ENCODE measurements at places on chromosomes 7 and 10. TPM values are rescaled to one million over a fixed set of nuclear protein-coding genes. Genes with fewer than 3 reads are reported as not detected.

DNA sequence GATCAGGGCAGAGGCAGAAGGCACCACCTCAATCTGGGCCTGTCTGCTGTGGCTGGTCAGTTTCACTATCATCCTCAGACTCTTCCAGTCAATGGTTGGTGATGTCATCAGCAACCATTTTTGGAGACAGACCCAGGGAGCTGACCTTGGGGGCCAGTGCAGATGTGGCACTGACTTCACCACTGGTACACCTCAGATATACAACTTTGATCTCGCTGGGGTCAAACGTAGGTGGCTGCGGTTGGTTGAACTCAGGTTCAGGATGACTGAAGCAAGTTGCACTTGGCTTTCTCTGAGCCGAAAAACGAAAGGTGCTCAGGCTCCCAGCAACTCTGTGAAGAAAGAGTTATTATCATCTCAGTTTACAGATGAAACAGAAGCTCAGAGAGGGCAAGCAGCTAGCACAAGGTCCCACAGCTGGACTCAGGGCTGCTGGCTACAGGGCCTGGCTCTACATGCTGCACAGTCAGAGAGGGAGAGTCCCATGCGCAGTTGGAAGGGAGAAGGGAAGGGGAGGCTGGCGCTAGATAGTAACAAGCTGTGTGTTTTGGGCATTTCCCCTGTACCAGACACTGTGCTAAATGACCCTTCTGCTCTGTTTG lies 27.2 kb downstream of the ANKRD16 start:
- DNase-seq: no peak

DNA sequence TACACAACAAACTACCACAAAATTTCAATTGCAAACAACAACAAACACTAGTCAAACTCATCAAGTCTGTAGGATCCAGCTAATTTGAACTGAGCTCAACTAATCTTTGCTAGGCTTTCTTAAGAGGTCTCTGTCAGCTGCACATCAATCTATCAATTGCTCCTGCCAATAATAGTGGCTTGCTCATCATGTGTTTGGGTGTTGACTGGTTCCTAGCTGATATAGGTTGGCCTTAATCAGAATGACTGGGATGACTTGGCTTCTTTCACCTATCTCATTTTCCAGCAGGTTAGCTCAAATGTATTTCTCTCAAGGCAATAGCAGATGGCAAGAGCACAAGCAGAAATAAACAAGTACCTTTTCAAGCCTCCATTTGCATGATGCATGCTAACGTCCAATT lies 370.3 kb upstream of the NFE2L3 start:
- DNase-seq: no peak

- no peak for DNase-seq
Observed at GRCh38 chr7:107609811-107610261, 29.8 kb downstream of the BCAP29 start.

DNA sequence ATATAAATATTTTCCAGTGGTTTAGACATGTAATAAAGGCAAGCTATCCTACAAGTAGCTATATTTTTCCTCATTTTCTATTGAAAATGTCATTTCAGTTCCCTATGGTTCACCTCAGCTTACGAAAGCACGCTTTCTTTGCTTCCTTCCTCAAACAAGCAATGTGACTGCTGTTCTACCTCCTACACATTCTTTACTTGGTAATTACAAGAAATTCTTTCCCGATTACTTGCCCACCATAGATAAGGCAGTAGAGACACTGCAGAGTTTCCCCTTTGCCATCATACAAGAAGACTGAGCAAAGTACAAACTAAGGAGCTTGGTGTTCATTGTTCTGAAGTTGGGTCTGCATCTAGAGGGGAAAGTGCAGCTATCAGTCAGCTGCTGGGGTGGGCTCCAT lies 249.4 kb downstream of the CRPPA start:
- DNase-seq: no peak

GRCh38 chr10:60368875-60369546 lies 20.7 kb downstream of the ANK3 start:
- no peak for DNase-seq

DNA sequence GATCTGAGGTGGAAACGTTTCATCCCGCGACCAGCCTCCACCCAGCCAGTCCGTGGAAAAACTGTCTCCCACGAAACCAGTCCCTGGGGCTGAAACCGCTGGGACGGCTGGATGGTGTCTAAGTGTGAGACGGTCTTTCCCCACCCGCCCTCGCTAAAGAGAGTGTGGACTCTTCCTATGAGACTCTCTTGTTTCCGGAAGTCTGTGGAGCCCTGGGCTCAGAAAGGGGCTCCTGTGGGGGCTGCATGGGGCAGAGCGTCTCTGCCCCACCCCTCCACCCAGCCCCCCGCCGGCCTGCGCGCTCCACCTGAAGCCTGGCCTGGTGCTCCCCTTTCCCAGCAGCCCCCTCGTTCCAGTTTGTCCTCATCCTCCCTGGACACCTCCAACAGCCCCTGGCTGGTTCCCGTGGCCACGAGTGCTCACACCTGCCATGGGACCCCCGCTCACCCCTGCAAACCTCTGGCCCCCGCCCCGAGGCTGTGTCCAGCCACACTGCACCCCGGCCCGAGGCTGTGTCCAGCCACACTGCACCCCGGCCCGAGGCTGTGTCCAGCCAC lies 28.7 kb downstream of the CFAP46 start:
- DNase-seq: no peak

DNA sequence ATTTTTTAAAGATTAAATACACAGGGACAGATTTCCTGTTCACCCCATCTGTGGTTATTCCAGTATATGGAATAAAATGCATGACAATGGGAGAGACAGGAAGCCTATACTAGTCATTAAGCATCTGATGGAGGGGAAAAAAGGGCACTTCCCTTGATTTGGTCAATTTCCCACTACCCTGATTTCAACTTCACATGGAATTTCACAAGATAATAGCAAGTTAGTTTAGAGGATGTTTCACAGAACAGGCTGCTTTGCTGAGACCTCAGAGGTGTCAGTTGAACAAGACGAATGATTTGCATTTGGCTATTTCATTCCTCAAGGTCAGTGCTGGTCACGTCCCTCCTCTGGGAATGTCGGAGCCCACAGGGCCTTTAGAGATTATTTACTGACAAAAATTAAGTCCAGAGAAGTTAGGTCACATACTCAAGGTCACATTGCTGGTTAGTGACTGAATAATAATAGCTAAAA lies 4.7 kb upstream of the ITPRIP start:
- DNase-seq: no peak

DNA sequence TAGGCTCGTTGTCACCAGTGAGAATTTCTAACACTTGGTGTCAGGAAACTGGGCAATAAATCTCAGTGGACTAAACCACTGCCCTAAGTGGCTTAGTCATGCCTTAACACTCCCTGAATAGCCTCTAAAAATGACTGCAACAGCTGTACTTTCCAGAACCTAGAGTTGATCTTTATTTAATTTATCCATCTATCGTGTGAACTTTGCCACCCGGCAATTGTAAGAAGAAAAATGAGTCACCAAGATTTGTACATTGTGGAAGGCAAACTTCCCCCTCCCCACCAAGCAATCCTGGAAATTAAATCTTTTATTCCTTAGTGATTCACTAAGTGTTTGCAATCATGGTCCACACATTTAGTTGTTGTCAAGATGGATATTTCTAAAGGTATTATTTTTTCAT lies 47.1 kb downstream of the NXPH1 start:
- no peak for DNase-seq

DNA sequence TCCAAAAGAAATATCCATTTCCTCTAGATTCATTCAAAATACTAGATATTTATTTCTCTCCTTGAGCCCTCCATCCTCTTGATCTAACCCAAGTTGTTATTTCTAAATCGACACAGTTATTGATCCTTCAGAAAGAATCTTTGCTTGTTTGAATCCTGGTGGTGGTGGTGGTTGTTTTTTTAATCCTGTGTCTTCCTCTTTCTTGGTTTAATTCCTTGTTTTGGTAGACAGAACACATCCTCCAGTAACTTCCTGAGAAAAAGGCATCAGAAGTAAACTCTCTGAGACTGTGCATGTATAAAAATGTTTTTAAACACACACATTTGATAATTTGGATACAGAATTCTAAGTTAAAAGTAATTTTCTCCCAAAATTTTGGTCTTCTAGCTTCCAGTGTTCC lies 49.9 kb downstream of the SIRT1 start:
- DNase-seq: no peak

- DNase-seq: no peak
Observed at GRCh38 chr10:27157150-27157549, 2.0 kb downstream of the MASTL start.

DNA sequence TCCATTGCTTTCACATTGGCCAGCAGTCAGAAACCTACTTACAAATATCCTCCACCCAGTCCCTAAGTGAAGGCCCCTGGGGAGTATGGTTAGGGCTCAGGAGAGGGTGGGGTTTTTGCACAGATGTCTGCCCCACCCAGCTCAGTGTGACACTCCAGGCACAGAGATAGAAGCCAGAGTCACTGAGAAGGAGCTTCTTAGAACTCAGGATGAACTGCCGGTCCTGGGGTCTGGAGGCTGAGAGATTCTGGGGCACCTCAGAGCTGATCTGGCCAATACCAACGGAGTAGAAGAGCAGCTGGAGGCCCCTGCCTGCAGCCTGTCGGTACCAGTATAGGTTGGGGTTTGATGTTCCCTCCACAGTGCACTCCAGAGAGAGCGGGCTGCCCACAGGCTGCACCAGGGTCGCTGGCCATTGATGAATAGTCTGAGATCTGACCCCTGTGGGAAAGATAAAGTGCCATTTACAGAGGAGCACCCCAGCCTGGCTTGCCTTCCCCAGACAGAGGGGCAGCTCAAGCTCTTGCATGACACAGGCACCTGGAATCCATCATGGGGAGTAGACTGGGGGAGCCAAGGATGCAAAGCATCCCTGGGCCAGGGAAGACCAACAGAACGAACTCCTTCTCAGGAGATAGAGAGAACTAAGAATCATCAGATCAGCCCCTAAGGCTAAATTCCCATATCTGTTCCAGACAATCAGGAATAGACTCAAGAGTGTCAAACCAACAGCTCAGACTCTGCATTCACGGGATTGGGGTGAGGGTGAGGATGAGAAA lies 41.9 kb downstream of the PRSS2 start:
- DNase-seq: no peak

DNA sequence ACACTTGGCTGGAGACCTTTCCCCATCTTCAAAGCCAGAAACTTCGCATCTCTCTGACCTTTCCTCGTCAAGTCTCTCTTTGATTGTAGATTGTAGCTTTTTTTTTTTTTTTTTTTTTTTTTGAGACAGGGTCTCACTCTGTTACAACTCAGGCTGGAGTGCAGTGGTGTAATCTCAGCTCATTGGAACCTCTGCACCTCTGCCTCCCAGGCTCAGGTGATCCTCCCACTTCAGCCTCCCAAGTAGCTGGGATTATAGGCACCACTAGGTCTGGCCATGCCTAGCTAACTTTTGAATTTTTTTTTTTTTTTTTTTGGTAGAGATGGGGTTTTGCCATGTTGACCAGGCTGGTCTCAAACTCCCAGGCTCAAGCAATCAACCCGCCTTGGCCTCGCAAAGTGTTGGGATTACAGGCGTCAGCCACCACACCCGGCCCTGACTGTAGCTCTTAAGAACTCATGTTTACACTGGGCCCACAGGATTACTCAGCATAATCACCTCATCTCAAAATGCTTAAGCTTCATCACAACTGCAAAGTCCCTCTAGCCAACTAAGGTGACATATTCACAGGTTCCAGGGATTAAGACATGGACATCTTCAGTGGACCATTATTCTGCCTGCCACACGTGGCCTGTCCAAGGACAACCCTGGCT lies 11.7 kb downstream of the POLL start:
- DNase-seq: no peak

The FRMD4A gene
- 76.2 TPM for polyA plus RNA-seq

The CNTNAP2 gene
- 22.5 TPM for polyA plus RNA-seq

The C10orf143 gene
- 7.3 TPM for polyA plus RNA-seq

The ADAMTS14 gene
- 1.3 TPM for polyA plus RNA-seq

The CLEC2L gene
- polyA plus RNA-seq: 1.7 TPM

The TWIST1 gene
- 7.0 TPM for polyA plus RNA-seq

The ARMC3 gene
- 13.3 TPM for polyA plus RNA-seq

The NRG3 gene
- polyA plus RNA-seq: 14.3 TPM

The ZNF804B gene
- polyA plus RNA-seq: 0.17 TPM
